Suppressor macrophage treated with lipopolysaccharide for 4 hours (primary cell): ENCODE measurements at places on chromosomes 6 and 20.

GRCh38 chr6:124903797-124904196 is 58.4 kb upstream of the RNF217 start:
- no peak for DNase-seq

DNA sequence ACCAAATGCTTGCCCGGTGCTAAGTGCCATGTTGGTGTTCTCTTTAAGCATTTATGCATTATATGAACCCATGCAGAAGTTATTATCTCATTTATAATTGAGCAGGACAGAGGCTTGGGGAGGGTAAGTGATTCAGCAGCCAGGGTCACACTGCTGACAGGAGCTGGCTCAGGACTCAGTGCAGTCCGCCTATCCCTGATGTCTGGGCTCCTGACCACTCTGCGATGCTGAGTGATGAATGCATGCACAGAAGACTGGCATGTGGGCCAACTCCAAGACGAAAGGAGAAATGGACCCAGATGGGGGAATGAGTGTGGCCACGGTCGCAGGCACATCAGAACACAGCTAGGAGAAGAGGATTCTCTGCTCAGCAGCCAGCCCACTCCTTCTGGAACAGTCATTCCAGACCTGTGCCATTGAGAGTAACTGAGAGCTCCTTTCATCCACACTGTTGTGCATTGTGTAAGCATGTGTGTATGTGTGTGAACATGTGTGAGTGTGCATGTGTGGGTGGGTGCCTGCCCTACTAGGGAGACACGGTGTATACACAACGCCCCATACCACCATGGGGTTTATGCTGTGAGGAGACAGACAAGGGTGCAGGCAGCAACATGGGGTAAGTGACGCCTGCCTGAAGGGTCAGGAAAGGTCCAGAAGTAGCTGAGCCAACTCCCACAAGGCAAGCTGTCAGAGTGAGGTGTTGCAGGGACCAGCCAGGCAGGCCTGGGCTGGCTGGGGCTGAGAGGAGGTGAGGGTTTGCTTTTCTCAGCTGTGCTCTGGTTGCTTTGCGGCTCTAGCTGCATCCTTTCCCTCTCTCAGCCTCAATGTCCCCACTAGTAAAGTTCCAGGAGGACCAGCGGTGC is 97.8 kb upstream of the PMEPA1 start:
- no peak for DNase-seq

DNA sequence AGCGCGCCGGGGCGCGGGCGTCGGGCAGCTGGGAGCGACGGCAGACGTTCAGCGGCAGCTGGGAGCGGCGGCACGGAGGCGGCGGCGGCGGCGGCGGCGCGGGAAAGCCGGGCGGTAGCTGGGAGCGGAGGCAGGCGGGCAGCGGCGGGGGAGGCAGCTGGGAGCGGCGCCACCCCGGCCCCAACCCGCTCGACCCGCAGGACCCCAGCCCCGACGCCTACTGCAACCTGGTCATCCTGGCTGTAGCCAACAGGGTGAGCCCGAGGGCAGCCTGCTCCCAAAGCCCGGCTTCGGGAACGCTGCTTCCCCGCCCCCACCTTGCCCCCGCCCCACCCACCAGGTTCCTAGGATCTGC is 8.9 kb downstream of the CCM2L start:
- no peak for DNase-seq

- DNase-seq: no peak
Observed at GRCh38 chr20:36334281-36335205, 28.4 kb downstream of the DLGAP4 start.

DNA sequence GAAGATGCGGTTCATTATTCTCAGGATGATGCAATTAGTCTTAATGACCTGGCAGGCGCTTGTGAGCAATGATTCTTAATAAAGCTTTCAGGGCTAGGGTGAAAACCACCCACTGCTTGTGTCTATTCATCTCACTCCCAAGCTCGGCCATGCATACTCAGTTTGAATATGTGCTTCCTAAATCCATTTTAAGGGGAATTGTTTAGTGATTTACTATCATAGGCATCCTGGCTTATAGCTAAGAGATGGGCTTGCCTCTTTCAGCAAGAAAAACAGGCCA is 141.1 kb upstream of the SLC24A3 start:
- no peak for DNase-seq

GRCh38 chr6:25927756-25928216 is 2.7 kb downstream of the SLC17A2 start:
- DNase-seq: peak; percentile 9

DNA sequence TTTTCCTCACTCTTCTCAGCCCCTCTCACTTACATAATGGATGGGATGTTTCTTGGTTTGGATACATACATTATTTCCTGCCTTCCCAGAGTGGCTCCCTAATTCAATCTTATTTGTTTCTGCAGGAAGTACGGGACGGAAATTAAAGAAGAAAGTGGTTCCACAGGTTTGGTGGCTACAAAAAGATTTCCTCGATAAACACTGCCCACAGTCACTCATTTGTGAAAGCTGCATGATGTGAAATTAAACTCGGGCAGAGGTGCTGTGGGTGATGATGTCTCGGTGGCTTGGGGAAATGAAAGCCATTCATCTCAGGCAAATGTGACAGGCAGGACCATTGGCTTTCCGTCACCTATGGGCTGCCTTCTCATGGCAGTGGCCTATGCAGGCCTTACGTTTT is 119.5 kb upstream of the KCNG1 start:
- no peak for DNase-seq

- DNase-seq: no peak
Observed at GRCh38 chr6:91171754-91172462, 585.0 kb upstream of the MAP3K7 start.

- peak; percentile 90 for DNase-seq
Observed at GRCh38 chr20:2292416-2293110, 3.2 kb upstream of the TGM3 start.

DNA sequence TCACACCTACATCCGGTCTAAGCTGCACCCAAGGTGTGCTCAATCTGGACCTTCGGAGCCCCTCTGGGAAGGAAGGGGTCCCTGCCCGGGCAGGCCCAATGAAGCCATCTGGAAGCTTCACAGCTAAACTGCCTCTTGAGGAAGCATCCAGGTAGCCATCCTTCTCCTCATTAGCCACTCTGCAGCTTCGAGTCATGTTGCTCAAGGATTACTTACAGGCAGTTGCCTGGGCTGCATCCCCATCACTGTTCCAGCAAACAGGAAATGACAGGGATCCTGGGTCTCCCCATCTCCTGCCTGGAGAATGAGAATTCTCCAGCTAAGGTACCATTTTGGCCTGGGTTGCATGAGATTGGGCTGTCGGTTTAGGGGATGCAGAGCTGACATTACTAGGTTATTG is 91.7 kb downstream of the ERMARD start:
- DNase-seq: no peak

DNA sequence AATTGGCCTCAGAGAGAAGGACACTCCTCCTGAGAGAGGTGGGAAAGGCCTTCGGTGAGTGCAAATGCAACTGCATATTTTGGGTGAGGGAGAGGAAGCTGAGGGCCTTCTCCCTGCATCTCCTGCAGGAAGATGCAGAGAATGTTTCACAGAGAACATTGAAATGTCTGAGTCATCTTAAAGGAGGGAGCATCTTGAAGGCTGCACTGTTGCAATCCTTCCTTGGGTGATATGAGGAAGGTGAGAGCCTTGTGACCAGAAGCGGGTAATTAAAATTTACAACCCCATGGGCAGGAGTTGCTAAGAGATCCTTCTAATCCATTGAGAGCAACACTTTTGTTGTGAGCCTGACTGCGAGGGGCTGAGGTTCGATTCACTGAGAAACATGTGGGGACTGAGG is 375.7 kb upstream of the MARCKS start:
- no peak for DNase-seq

DNA sequence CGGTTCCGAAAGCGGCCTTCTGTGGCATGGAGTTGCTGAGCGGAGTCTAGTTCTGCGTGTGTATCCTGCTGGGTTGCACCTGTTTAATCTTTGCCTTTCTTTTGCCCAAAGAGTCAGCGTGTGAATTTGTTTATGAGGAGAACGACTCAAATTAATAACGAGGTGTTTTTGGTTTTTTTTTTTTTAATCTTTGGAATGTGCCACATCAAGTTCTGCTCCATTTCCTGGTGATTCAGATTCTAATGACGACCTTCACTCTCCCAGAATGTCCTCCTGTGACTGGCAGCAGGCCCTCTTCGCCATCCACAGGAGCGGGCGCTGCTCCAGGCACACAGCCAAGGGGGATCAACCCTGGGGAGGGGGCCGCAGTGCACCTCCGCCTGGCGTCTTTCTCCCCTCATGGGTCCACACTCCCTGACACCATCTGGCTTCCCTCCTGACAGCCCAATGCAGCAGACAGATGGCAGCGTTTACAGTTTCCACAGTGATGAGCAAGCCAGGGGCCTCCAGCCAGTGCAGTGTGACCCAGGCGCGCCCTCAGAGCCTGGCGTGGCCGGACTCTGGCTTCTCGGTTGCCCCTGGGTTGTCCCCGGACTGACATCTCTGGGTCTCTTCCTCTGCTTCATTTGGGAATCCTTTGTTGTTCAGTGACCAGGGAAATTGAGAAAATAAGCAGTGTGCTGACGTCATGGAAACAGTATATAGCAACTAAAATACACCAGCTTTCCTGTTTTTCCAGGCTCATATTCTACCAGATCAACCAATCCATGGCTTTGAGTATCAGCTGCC is 27.5 kb upstream of the AFDN start:
- DNase-seq: no peak

- DNase-seq: no peak
Observed at GRCh38 chr6:35058865-35059522, 82.1 kb downstream of the TCP11 start.

DNA sequence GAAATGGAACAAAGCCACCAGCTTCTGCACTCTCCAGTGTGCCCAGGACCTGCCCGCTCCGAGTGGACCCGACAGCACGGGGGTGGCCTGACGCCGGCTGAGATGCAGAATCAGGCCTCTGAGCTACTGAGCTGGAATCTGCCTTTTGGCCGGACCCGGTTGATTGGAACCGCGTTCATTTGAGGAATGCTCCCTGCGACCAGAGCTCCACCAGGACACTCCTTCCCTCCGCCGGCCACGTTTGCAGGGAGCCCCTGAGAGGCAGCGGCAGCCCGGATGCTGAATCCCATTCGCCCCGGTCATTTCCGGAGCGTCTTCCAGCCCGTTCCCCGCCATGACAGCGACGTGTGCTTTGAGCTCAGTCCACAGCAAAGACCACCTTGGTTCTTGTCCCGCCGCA is 392.7 kb downstream of the THBS2 start:
- no peak for DNase-seq

DNA sequence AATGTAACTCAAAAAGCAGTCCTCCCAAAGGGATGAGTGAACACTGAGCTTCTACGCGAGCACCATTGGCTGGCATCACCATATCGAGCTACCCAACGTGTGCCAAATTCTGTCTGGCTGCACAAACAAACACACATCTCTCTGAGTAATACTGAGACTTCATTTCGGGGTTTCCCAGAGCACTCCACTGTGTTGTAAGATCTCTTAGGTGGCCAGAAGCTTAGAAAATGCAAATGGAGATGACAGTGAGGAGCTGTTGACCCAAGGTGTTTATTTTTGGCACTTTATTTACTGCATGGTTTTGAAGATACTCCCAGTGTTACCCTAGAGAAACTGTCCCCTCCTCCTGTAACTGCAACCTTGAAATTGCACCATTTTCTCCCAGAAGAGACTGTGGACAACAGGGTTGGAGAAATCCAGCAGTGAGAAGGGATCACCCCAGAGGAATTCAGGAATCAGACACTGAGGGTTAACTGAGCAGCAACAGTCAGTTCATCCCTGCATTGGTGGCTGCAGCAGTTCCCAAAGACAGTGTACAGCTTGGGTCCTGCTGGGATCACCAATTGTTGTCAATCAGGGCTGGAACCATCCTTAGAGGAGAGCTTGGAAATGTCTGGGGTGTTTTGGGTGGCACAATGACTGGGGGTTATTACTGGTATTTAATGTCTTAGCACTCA is 1.0 kb upstream of the RIPOR2 start:
- peak; percentile 76 for DNase-seq

DNA sequence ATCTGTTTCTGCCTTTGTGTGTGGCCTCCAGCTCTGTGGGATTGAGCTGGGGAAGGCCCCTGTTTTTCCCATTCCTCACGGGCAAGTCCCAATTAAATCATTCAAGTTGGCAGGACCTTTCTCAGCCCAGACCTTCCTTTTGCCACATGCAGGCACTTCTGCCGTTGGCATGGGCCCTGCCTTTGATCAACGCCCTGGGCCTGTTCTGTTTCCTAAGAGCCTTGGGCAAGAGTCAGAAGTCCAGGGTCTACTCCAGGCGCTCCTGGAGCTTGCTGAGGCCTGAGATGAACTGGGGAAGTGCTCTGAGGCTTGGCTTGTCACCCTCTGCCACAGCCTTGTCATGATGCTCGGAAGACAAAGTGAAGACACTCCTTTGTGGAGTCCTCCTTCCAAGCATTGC is 7.1 kb downstream of the IP6K3 start:
- peak; percentile 36 for DNase-seq

GRCh38 chr6:41379306-41379705 is 43.9 kb downstream of the NCR2 start:
- DNase-seq: peak; percentile 77

DNA sequence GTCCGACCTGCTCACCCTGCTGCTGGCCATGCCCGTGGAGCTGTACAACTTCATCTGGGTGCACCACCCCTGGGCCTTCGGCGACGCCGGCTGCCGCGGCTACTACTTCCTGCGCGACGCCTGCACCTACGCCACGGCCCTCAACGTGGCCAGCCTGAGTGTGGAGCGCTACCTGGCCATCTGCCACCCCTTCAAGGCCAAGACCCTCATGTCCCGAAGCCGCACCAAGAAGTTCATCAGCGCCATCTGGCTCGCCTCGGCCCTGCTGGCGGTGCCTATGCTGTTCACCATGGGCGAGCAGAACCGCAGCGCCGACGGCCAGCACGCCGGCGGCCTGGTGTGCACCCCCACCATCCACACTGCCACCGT is 885 bp downstream of the NTSR1 start:
- no peak for DNase-seq

- DNase-seq: no peak
Observed at GRCh38 chr6:17865243-17865642, 122.2 kb downstream of the KIF13A start.

DNA sequence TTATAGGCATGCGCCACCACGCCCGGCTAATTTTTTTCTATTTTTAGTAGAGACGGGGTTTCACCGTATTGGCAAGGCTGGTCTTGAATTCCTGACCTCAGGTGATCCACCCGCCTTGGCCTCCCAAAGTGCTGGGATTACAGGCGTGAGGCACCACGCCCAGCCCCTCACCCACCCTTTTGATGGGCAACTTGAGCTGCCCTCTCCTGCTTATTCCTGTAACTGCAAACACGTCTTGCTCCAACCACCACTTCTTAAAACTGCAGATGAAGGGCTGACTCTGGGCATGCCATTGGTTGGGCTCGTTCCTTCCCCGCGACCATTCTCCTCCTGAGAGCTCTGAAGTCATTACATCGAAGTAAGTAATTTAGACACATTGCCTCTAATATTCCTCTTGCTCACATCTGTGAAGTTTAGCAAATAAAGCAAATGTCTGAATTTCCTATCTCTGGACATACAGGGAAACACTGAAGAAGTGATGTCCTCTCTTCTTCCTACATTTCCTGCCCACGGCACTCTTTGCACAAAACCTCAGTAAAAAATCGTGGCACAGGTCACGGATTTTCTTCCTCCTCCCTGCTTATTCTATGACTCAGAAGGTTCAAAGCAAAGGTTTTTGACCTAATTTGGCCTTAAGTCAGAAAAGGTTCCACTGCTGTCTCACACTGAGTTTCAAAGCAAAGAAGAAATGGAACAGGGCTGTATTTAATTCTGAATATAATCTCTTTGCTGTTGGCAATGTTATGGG is 117.5 kb downstream of the GMPR start:
- DNase-seq: no peak
